Breast epithelium (tissue), 4 donors: ENCODE measurements at places on chromosomes 2 and 18.

GRCh38 chr2:139237023-139237422, 456.8 kb upstream of the NXPH2 start:
- no peak for DNase-seq

DNA sequence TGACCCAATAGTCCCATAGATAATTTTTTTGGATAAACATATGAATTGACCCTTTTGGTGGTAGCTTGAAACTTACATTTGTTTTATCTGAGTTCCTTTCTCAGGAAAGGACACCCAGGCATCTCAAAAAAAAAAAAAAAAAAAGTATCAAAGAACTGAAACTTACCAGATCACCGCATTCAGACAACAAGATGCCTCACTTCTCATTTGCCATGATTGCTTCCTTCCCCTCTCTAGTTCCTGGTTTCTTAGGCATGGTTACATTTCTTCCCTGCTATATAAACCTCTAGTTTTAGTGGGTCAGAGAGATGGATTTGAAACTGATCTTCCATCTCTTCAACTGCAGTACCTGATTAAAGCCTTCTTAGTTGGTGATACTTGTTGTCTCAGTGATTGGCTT, 240.1 kb downstream of the ACKR3 start:
- no peak for DNase-seq

- DNase-seq: peak; percentile 52
Observed at GRCh38 chr2:54634564-54635511, 88.6 kb upstream of the EML6 start.

DNA sequence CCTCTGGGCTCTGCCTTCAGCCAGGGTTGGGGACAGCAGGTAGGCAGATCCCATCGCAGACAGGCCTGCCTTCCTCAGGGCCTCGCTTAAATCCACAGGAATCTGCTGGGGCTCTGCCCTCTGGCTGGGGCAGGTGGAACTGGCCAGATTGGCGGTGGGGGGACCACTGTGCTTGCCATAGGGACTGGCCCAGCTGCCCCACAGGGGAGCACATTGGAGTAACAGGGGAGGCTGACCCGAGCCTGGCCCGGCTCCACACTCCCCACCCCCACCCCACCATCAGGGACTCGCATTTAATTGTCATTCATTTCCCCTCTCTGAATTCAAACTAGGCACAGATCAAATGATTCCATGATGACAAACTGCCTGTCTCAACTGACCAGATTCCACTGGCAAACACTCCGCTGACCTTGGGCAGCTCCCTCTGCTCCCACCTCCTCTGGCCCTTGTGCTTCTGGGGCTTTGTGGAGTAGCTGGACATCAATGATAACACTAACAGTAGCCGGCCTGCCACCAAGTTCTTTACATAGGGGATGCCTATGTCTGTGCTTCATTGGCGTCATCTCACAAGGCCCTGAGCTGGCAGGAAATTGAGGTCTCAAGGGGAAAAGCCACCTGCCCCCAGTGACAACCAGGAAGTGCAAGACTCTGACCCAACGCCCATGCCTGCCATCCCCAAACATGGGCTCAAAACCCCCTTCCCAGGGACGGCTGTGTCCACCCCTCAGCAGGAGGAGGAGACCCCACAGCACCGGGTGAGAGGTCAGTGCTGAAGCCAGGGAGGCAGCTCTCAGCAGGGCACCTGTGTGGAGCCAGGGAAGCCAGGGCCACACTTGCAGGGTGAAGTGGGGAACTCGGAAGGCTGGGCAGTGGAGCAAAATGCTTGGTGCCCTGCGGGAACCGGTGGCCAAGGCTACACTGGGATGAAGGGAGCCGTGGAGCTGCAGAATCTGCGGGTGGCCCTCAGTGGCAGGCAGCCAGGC, 2.1 kb upstream of the B3GNT7 start:
- DNase-seq: no peak

DNA sequence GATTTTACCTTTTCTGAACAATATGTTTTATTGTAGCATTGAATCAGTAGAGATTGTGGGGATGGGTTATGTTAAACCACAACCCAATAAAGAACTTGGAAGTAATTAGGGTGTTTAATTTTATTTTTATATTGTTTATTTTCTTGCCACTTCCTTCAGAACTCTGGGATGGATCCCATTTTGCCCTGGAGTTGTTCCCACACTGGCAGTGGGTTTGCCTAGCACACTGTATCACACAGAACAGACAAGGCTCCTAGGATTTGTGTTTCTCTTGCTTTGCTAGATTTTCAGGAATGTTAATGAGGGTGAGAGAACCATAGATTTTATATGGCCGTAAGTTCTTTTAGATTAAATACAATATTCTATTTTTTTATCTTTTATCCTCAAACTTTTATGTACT, 59.0 kb downstream of the TANK start:
- no peak for DNase-seq

GRCh38 chr2:181380581-181380980, 76.6 kb upstream of the ITGA4 start:
- DNase-seq: no peak

DNA sequence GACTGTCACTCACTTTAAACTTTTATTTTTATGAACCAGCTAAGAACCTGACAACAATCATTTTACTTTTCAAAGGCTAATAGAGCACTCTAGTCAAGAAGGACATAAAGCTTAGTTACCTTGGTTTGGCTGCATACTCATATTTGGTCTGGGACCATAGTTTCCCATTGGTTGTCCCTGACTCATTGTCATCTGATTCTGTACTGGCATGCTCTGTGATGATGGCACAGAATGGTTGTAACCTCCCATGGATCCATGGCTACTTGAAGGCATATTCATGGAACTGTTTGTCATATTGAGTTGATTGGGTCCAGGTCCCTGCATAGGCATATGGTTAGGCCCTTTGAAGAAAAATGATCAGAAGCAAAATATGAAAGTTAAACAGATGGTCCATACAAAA, 37.9 kb downstream of the SS18 start:
- DNase-seq: no peak

GRCh38 chr2:139122711-139123158, 342.5 kb upstream of the NXPH2 start:
- no peak for DNase-seq

GRCh38 chr2:118769707-118770400, 77.6 kb downstream of the EN1 start:
- DNase-seq: no peak

- no peak for DNase-seq
Observed at GRCh38 chr2:99809259-99809900, 319.6 kb upstream of the REV1 start.

GRCh38 chr2:199259671-199260070, 198.1 kb downstream of the SATB2 start:
- DNase-seq: no peak

DNA sequence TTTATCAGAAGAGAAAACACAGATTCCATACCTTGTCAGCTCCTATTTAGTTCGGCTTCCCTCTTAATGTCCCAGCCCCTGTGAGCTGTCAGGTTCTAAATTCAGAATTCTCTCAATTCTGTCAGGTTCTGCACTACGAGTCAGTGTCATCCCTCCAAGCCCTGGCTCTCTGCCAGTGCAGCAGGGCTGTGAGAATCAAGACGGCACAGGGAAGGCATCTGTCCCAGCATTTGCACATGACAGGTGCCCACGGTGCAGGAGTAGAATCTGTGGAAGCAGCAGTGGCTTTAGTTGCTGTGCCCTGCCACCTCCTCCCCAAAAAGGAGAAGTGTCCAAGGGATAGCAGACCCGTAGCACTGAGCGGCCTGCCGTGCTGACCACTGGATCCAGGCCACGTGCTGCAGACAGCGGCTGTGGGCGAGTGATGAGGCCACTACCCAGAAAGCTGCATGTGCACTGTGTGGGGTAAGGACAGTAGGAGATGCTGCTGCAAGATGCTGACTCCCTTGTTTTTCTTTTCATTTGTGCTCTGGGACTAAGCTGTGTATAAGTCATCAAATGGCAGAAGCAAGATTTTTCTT, 12.8 kb downstream of the RBFA start:
- no peak for DNase-seq

- no peak for DNase-seq
Observed at GRCh38 chr2:64461271-64462058, 7.5 kb downstream of the LGALSL start.
